ENCODE measurements at places on chromosomes 2 and 18.

DNA sequence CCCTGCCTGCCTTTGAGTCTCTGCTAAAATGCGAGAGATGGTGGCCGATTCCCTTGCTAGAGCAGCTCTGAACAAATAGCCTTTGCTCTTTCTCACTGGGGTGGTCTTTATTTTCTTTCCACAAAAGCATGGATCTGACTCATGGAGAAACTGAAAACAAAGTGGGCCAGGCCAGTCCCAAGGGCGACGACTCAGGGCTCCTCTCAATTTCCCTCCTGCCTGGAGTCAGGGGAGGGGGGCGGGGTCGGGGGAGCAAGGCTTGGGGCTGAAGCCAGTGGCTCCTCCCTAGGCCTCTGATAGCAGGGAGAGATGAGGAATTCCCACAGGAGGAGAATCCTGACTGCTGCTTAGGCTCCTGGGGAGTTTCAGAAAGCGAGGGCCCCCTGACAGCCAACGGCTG, 17.1 kb upstream of the IL1R2 start:
- DNase-seq: no peak

- DNase-seq: no peak
Observed at GRCh38 chr2:46521215-46521683, 41.9 kb downstream of the TMEM247 start.

DNA sequence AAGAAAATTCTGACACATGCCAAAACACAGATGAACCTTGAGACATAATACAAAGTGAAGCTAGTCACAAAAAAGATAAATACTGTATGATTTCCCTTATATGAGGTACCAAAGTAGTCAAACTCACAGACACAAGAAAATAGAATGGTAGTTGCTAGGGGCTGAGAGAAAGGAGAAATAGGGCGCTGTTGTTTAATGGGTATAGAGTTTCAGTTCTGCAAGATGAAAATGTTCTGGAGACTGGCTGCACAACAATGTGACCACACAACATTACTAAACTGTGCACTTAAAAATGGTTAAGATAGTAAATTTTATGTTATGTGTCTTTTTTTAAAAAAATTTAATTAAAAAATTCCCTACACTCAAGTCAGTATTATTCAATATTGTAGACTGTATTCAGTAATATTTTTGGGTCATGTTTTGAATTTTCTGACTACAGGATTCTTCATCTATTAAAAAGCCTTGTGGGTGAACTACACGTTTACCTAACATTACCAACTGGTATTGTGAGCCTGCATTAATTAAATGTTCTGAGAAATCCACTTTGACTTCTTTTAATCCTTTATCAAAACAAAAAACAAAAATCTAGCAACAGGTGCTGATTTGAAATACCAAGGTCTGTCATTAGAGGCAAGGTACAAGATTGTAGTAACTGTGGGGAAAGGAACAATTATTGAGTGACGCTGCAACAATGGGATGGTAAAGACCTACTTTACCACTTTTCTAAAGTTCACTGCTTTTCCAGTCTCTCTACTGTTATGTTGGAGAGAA, 140.8 kb upstream of the ZFP36L2 start:
- no peak for DNase-seq

- DNase-seq: no peak
Observed at GRCh38 chr18:13100942-13101658, 109.9 kb downstream of the CEP192 start.

GRCh38 chr2:9174771-9175437, 31.7 kb upstream of the ASAP2 start:
- no peak for DNase-seq

- no peak for DNase-seq
Observed at GRCh38 chr18:49924293-49924983, 111.1 kb upstream of the ACAA2 start.

DNA sequence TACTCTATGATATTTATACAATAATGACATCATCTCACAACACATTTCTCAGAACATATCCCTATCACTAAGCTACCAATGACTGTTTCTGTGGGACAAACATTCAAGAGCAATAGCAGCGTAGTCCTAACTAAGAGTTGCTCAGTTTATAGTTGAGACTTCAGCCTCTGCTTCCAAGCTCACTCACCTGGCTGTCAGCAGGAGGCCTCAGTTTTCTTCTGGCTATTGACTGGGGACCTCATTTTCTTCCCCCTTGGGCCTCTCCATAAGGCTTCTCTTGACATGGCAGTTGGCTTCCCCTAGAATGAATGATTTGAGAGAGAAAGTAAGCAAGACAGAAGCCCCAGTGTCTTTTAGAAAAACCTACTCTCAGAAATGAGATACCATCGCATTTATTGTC, 85.9 kb downstream of the ARMC9 start:
- no peak for DNase-seq

- DNase-seq: no peak
Observed at GRCh38 chr2:43041173-43041591, 185.2 kb downstream of the ZFP36L2 start.

GRCh38 chr2:180753809-180754761, 226.3 kb upstream of the UBE2E3 start:
- DNase-seq: no peak

- no peak for DNase-seq
Observed at GRCh38 chr2:236856848-236857235, 228.8 kb upstream of the COPS8 start.

DNA sequence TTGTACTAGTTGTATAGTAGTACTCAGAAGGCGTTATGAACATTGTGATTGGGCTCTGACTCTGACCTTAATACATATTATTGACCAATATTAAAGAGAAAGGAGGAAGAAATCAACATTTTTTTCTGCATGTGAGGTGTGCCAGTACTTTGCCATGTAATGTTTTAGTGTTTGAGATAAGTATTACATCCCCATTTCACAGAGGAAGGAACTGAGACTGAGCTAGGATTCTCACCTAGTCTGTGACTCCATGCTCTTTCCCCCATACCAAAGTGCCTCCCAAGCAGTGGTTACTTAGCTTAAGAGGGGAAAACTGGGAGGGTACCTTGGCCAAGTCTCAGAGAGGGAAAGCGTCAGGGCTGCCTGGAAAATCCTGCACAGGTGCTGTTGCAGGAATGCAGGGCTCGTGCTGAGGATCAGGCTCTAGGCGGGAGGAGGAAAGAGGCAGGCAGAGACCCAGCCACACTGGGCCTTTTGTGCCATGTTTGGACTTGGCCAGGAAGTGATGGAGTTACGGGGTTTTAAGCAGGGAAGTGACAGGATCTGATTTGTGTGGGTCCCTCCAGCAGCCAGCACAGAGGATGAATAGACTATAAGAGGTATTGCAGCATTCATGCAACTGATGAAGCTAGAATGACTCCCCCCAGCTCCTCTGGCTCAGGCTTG, 1.7 kb downstream of the PNKD start:
- DNase-seq: no peak

GRCh38 chr2:138712212-138712979, 67.8 kb downstream of the NXPH2 start:
- DNase-seq: no peak

- no peak for DNase-seq
Observed at GRCh38 chr18:47929681-47930198, 719 bp downstream of the SMAD2 start.

GRCh38 chr18:46070815-46071652, 1.0 kb downstream of the PSTPIP2 start:
- no peak for DNase-seq

DNA sequence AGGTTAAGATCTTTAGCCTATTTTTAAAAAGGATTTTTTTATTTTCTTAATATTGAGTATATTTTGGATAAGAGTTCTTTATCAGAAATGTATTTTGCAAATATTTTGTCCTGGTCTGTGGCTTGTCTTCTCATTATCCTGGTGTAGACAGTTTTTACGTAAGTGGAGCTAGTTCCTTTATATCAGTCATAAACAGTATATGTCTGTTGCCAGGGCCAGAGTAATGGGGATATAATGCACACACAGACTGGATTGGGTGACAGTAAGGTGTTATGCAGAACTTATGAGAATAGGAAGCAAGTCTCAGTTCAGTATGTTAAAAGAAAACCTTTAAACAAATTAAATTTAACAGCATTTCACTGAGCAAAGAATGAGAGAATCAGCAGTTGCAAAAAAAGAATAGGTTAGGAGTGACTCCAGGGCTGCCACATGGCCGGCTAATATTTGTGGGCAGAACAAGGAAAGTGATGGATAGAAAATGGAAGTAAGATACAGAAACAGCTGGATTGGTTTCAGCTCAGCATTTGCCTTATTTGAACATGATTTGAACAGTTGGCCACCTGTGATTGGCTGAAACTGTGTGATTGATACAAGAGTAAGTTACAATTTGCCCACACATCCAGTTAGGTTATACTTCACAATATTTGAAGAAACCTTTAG, 61.1 kb upstream of the ZNG1B start:
- DNase-seq: no peak

- no peak for DNase-seq
Observed at GRCh38 chr2:120236791-120237190, 13.6 kb upstream of the TMEM185B start.

DNA sequence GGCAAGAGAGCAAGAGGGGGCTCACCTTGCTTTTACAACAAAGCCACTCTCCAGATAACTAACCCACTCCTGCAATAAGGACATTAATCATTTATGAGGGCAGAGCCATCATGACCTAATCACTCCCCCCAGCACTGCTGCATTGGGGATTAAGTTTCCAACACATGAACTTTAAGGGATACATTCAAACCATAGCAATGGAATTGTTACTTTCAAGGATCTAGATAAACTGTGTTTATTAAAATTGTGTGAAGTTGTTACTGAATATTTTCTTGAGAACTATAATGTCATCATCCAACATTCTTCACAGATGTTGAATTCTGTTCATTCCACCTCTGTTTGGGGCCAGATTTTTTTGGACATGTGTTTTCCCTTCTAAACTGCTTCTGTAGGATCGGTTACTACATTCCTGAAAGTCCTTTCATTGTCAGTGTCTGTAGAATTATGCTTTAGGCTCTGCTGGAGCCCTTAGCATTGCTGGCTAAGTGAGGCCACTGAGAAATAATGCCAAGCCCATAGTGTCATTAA, 50.4 kb downstream of the SPATS2L start:
- DNase-seq: no peak

GRCh38 chr2:62774555-62775366, 69.2 kb downstream of the EHBP1 start:
- peak; percentile 47 for DNase-seq

GRCh38 chr2:219297766-219298456, 11.3 kb downstream of the PTPRN start:
- DNase-seq: no peak

DNA sequence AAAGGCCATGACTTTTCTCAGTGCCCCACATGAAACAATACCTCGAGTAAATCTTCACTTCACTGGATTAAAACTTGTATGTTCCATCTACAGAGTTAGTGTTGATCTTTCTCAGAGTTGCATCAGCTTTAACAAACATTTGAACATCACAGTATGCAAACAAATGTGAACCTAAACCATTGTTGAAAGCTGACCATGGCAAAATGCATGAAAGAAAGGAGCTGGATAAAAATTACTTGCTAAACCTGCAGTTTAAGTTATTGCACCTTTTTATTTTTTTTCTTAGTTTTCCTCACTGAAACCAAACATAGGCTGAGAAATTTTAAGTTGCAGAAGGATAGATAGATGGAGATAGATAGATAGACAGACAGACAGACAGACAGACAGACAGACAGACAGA, 107.2 kb upstream of the UGP2 start:
- DNase-seq: no peak

GRCh38 chr18:12597760-12598159, 60.1 kb downstream of the SPIRE1 start:
- DNase-seq: no peak

DNA sequence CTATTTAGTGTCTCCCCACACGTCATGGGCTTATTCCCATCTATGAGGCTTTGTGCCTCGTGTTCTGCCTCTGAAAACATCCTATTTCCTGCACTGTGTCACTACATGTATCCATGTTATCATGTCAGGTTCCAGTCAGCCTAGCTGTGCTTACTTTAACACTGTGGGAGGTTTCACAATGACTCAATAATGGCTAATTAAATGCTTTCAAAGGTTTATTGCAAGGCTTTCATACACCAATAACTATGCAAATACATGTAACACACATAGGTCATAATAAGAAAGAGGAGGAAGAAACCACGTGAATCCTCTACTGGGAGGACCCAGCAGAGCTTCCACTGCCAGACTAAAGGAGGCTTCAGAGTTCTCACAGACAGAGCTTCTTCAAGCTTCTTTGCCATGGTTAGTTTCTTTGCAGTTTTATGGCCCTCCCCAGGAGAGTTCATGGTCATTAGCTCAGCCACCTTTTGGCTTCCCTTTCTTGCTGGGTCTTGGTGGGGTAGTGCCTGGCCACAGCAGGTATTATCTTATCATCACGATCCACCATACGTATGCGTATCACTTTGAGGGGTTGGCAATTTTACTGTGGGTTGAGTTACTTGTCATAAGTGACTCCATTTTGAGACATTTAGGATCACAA, 5.1 kb upstream of the COLEC12 start:
- DNase-seq: no peak

GRCh38 chr2:65402323-65402722, 30.1 kb downstream of the SPRED2 start:
- no peak for DNase-seq

GRCh38 chr2:103445347-103445746, 683.5 kb downstream of the TMEM182 start:
- DNase-seq: no peak

- DNase-seq: no peak
Observed at GRCh38 chr2:118852605-118853128, 5.2 kb upstream of the EN1 start.

GRCh38 chr2:101722864-101723263, 25.4 kb downstream of the MAP4K4 start:
- no peak for DNase-seq

DNA sequence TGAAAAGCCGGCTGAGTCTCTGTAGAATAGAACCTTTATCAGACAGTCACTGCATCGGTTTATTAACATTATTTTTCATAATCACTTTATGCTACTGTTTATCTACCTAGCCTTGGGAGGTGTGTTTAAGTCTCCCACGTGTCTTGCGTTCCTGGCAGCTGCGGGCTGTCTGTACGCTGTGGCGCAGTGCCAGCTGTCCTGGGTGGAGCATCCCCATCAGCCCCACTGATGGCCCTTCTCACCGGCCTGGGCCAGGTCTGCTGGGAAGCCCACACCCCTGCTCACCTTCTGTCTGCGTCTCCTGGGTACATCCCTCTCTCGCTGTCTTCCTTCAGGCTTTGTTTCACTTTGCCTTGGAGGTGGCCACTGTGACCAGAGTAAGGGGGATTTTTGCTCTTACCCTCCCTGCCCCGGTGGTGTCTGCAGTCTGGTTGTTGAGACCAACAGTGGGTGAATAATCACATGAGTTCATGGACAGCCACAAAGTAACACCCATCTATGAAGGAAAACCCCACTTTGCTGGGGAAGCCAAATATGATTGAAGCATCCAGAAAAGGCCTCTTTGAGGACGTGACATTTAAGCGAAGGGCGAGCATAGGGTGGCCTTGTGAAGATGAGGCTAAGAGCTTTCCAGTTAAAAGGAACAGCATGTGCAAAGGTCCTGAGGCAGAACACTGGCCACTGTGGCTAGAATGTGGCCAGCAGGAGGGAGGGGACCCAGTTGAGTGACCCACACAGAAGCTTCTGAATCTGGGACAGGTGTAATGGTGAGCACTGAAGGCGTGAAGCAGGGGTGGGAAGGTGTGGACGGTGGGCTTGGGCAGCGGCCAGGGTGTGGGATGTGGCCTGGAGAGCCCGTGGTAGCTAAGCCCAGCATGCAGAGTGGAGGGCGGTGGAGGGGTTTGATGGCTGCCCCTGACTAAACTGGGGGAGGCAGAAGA, 41.7 kb downstream of the RAMP1 start:
- DNase-seq: no peak
